ENCODE measurements at places on chromosomes 4 and X.

GRCh38 chr4:36624030-36624429 is 342.6 kb downstream of the DTHD1 start:
- no peaks in the 10 kb centered on the region for H3K27me3 ChIP-seq
- H3K36me3 ChIP-seq: no peaks in the 10 kb centered on the region
- H3K27ac ChIP-seq: no peak overlapping the region
- no peak overlapping the region for H3K4me3 ChIP-seq
- DNase-seq: no peak
- no peaks in the 10 kb centered on the region for H3K4me1 ChIP-seq

GRCh38 chr4:184111233-184111832 is 106.3 kb downstream of the ENPP6 start:
- H3K27me3 ChIP-seq: no peaks in the 10 kb centered on the region
- H3K4me1 ChIP-seq: no peaks in the 10 kb centered on the region
- no peaks in the 10 kb centered on the region for H3K36me3 ChIP-seq
- H3K27ac ChIP-seq: no peak overlapping the region

DNA sequence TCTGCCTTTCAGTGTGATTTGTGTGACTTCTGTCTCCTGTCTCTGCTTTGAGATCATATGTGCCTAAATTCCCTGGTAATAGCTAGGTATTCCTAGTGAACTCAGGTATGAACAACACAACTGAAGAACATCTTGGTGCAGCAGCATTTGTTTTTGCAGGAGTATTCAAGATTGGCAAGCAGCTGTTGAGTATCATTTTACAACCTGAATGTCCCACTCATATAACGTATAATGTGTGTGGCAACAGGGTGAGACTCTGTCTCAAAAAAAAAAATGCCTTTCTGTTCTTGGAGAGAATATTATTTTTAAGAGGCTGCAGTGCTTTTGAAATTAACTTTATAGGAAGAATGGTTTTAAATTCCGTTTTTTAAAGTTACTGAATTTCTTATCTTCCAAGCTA is 7.7 kb downstream of the LSM6 start:
- peaks cover 17% of the 10 kb centered on the region for H3K36me3 ChIP-seq
- H3K4me3 ChIP-seq: no peak overlapping the region
- DNase-seq: no peak
- no peak overlapping the region for H3K27ac ChIP-seq
- no peaks in the 10 kb centered on the region for H3K27me3 ChIP-seq

DNA sequence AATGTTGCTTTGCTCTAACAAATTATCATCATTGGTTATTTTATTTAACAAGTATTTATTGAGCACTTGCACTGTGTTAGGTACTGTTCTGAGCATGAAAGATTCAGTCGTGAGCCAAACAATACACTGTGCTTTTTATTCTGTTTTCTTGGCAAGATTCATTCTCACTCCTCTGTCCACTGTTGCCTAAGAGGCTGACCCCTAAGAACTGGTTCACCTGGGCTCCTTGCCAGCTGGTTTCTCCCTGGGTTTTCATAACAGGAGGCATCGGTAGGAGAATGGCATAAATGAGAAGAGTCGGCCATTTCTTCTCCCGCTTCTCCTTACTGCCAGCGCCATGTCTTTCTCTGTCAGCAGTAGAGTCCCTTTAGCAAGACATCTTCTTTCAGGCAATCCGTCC is 243.7 kb upstream of the DIAPH2 start:
- H3K4me1 ChIP-seq: no peaks in the 10 kb centered on the region
- no peak overlapping the region for H3K4me3 ChIP-seq
- DNase-seq: no peak
- H3K27me3 ChIP-seq: no peaks in the 10 kb centered on the region

DNA sequence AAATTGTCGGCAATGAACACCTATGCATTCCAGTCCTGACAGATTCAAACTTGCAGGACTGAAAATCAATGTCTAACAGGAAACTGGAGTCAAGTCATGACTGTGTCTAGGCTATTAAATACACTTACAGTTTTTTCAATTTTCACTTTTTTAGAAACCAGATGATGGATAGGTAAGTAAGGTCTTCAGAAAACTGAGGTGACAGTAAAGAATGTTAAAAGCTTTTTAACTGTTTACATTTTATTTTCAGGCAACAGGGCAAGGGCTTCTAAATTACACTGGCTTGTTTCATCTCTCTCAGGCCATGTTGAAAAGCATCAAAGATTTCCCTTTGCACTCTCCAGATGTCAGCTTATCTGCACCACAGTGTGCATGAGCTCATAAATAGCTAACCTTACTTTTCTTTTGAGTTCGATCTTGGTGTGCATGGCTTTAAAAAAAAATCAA is 65.2 kb downstream of the SEC24D start:
- peaks cover 20% of the 10 kb centered on the region for H3K36me3 ChIP-seq
- H3K4me3 ChIP-seq: no peak overlapping the region
- no peaks in the 10 kb centered on the region for H3K27me3 ChIP-seq
- peaks cover 19% of the 10 kb centered on the region for H3K4me1 ChIP-seq

DNA sequence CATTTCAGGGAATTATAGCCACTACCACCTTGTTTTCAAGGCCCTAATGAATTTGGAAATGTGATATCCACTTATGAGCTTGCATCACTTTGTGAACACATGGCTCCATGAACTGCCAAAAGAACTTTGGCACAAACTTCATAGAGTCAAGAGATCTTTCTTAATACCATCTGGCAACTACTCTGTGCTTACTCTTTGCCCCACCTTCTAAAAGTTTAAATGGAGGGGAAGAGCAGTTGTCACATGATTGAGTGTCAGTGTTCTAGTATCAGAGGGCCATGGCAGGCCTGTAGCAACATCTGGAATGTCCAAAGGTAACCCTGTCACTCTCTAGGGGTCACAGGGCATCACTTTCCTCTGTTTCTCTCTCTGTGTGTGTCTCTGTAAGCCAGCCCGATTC is 2.6 kb upstream of the ADH1B start:
- no peak overlapping the region for H3K27ac ChIP-seq
- peaks cover 13% of the 10 kb centered on the region for H3K4me1 ChIP-seq
- no peaks in the 10 kb centered on the region for H3K36me3 ChIP-seq
- no peak for DNase-seq

Data from GM23338 (cell line).